ENCODE measurements at places on chromosomes 13 and 19.

- no peak for DNase-seq
These were observed 117.7 kb upstream of the GJB6 start for GRCh38 chr13:20349564-20350381.

- no peak for DNase-seq
These were observed 1.6 kb downstream of the SIGLECL1 start for GRCh38 chr19:51252306-51253079.

GRCh38 chr19:29260477-29261317 lies 47.7 kb upstream of the UQCRFS1 start:
- DNase-seq = peak; percentile 15

GRCh38 chr19:3434630-3435553 lies 45.4 kb downstream of the SMIM24 start:
- DNase-seq = peak; percentile 96

- DNase-seq = no peak
These were observed 559 bp upstream of the SSBP4 start for GRCh38 chr19:18418483-18419194.

DNA sequence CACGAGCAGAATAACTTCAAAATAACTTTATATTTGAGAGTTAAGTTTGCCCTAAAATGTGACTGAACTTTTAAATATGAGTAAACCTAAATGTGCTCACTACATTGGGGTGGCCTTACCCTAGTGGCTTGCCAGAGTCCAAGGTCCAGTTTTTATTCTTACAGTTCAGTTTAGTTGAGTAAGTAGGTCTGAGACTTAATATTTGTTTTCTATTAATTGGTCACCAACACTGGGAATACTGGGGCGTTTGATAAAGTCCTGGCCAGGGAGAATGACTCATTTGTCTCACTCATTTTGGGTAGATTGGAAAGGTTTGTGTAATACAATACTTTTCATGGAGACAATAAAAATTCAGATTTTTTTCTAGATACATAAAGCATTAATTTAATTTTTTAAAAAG lies 127.8 kb upstream of the SPATA13 start:
- no peak for DNase-seq

GRCh38 chr19:45502111-45502510 lies 3.9 kb downstream of the PPM1N start:
- no peak for DNase-seq

DNA sequence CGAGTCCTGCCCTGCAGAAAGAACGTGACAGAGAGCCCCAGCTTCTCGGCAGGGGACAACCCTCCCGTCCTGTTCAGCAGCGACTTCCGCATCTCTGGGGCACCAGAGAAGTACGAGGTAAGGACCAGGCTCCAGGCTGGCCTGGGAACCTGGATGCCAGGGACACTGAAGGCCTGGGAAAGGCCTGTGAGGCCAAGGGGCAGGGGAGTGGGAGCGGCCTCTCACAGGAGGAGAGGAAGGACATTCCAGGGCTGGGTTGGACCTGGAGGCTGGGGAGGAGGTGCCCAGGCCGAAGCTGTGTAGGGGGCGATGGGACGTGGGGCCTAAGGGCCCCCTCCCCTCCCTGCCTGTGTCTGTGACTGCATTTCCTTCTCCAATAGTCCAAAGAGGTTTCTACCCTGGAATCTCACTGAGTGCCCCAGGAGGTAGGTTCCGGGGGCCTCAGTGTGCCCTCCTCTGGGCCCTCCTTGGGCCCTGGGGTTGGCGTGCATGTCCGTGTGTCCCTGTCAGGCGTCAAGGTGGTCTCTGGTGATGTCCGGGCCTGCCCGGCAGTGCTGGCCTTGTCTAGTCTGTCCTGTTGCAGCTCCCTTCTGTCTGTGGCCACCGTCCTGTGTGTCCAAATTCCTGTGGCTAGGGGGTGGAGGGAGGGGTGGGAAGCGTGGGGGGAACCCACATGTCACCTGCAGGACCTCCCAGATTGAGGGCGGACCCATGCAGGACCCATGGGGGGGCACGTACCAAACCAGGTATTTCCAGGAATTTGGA lies 16.9 kb upstream of the CD22 start:
- DNase-seq = no peak

- no peak for DNase-seq
These were observed 15.0 kb downstream of the BICRA start for GRCh38 chr19:47623921-47624391.

- no peak for DNase-seq
These were observed 6.5 kb downstream of the INSR start for GRCh38 chr19:7287722-7288121.

DNA sequence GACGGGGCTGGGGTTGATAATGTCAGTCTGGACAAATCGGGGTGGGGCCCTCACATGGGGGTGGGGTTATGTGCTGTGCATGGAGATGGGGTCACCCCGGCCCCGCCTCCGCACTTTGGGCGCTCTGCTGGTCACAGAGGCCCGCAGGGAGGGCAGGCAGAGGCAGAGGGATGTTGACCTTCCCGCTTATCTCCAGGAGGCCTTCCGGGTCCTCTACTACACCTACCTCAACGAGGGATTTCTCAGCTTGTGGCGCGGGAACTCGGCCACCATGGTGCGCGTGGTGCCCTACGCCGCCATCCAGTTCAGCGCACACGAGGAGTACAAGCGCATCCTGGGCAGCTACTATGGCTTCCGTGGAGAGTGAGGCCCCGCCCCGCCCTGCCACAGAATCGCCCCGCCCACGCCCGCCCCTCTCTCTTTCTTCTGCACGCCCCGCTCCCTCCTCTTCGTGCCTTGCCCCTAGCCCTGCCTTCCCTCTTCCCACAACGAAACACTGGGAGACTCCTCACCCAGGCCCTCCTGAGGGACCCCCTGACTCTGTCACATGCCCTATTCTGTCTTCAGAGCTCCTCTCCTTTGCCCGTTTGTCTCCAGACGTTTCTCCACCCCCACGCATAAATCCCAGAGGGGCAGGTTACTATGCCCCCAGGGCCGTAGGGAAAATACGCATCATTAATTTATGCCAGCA lies 32.8 kb downstream of the TMEM161A start:
- DNase-seq = peak; percentile 73

DNA sequence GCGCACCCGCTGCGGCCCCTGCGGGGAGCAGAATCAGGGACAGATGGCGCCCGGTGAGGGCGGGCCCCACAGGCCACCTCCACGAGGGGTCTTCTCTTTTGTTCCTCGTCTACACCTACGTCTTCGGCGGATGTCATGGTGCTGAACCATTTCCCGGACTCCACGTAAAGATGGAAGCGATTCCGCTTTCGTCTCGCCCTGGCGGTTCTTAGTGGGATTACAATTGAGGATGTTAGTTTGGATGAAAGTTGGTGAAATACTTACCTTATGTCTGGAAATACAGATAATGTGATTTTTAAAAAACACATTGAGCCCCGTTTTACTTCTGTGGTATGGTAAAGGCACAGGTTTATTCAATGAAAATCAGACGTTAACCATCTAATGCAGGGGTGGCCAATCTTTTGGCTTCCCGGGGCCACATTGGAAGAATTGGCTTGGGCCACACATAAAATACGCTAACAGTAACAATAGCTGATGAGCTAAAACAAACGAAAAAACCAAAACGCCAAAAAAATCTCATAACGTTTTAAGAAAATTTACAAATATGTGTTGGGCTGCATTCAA lies 1.4 kb upstream of the ZMYM5 start:
- DNase-seq = peak; percentile 79

DNA sequence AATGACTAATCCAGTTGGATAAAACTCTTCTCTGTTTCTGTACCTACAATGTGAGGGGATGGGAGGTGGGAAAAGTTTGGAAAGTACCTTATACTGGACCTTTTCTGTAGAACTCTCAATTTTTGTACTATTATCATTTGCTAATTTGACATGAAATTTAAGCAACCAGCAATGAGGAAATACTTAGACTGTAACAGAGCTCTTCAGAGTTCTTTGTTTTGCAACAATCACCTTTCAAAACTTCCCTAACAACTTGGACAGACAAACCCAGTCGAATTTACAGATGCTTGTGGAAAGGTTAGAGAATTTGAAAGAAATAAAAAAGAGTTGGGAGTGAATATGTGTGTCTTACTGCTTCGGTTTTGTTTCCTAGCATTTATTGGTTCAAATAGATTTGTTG lies 16.8 kb downstream of the KBTBD7 start:
- no peak for DNase-seq

- peak; percentile 33 for DNase-seq
These were observed 4.0 kb downstream of the SPPL2B start for GRCh38 chr19:2332341-2333026.

DNA sequence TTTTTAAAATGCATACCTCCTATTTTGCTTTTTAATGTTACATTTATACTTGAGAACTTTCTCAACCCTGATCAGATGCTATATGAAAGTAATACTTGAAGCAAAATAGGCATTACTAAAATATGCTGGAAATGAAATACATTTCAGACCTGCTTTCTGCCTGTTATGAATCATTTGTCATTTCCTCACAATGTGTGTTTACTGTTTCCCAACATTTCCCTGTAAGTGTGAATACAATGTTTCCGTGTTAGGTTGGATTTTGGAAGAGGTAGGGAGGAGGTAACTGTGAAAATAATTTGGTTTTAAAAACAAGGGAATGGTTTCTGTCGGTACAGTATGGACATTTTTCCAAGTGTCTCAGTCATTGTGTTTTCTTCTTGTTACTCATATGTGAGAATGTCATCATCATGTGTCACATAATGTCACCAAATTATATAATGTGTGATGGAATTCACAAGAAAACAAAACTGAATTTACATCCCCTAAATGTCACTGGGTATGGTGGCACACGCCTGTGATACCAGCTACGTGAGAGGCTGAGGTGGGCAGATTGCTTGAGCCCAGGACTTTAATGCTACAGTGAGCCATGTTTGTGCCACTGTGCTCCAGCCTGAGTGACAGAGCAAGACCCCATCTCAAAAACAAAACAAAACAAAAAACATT lies 43.0 kb downstream of the ZAR1L start:
- DNase-seq = no peak

DNA sequence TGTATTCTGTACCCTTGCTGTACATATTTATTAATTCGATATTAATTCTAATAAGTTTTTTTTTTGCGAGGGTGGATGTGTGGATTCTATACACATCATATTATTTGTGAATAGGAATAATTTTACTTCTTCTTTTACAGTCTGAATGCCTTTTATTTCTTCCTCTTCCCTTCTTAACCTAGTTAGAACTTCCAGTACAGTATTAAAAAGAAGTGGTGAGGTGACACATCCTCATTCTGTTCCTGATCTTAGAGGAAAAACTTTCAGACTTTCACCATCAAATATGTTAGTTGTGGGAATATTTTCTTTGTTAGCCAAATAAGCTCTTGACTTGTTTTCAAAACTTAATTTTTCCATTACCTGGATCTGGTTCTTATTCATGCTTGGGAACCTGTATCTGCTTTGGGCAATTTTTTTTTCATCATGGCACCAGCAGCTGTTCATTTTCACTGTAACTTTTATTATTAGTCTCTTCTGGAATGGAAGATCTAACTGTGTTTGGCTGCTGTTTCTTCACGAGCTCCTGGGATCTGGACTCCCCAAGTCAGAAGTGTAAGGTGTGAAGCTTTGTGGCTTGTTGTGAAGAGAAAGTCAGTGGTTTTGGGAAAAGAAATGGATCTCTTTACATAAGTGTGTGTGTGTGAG lies 33.1 kb downstream of the RGCC start:
- DNase-seq = no peak

DNA sequence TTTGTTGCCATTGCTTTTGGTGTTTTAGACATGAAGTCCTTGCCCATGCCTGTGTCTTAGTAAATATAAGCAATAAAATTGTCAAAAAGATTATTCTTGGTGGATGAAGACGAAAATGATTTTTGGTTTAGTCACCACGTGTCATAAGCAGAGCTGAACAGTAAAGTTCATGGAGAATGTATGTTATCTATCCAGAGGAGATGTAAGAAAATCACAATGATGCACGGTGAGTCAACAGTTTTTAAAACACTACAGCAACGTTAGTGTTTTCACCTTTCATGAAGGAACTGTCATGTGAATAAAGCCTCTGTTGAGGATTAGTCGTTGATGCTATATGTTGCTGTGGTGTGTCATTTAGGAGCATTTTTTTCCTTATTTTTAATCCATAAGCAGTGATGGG lies 137.6 kb downstream of the GPC6 start:
- DNase-seq = peak; percentile 35

GRCh38 chr13:66830940-66831716 lies 399.0 kb downstream of the PCDH9 start:
- no peak for DNase-seq

- DNase-seq = no peak
These were observed 7.3 kb upstream of the HOMER3 start for GRCh38 chr19:18948075-18948975.

GRCh38 chr19:55464039-55464661 lies 401 bp downstream of the C19orf85 start:
- DNase-seq = no peak

Data from fibroblast of skin of scalp (primary cell).